ENCODE measurements at places on chromosomes 7 and 10.
A peak's percentile ranks its signal among the peaks of the same experiment; 100 is the strongest.

- no peak overlapping the region for H3K27ac ChIP-seq
- H3K4me1 ChIP-seq = peaks cover 9% of the 10 kb centered on the region
- no peak overlapping the region for H3K4me3 ChIP-seq
- DNase-seq = no peak
- H3K27me3 ChIP-seq = no peaks in the 10 kb centered on the region
Measured at GRCh38 chr7:105689067-105689819, 108.0 kb upstream of the EFCAB10 start.

DNA sequence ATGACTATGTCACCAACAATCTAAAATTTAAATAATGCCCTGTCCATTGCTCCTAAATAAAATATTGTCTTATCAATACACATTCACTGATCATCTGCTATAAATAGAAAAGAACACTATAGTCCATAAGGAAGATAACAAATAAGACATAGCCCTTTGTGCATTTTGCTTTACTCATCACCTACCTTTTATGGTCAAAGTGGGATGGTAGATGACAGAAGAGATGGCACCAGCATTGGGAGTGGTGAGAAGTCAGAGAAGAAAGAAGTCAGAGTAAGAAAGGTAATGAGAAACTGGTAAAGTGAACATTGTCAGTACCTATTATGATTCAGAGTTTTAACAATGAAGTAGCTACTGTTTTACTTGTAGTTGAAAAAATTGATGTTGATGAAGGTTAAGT is 31.1 kb downstream of the SEMA3E start:
- no peak for DNase-seq
- H3K4me1 ChIP-seq = no peaks in the 10 kb centered on the region
- H3K27me3 ChIP-seq = 0 out of 2 replicates have a peak, but pooled peaks cover 3% of the 10 kb centered on the region

DNA sequence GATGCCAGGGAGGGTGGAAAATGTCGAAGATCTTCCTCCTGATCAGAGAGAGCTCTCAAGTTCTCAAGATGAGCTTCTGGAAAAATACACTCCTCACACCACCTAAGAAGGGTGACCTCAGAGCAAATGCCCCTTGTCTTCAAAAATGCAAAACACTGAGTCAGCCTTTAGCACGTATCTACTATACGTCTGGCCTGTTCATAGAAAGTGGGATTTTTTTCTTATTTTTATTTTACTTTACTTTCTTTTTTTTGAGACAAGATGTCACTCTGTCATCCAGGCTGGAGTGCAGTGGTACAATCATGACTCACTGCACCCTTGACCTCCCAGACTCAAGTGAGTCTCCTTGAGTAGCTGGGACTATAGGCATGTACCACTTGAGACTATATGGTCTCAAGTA is 57.1 kb downstream of the AFAP1L2 start:
- DNase-seq = no peak
- no peak overlapping the region for H3K27ac ChIP-seq

- no peak for DNase-seq
- no peak overlapping the region for H3K4me3 ChIP-seq
- no peaks in the 10 kb centered on the region for H3K4me1 ChIP-seq
- no peak overlapping the region for H3K27ac ChIP-seq
Measured at GRCh38 chr10:100103581-100103980, 21.9 kb upstream of the CPN1 start.

GRCh38 chr7:18336626-18337025 is 158.9 kb upstream of the HDAC9 start:
- no peaks in the 10 kb centered on the region for H3K36me3 ChIP-seq
- no peak overlapping the region for H3K4me3 ChIP-seq
- no peaks in the 10 kb centered on the region for H3K27me3 ChIP-seq
- DNase-seq = no peak

DNA sequence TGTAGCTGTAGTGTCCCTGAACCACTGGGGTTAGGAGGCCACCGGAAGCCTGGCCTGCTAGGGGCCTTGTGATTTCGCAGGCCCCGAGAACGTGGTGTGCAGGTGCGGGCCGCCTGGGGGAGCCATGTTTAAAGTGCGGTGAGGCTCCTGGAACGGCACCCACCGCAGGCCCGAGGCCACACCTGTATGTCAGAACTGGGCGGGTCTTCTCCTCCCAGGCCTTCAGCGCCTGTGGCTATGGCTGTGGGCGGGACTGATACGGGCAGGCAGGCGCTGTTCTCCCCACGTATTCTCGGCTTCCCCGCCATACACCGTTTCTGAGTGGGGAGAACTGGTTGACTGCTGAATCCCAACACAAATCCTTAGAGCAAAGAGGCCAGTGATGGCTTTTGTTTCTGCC is 74.8 kb downstream of the DNAJB6 start:
- no peaks in the 10 kb centered on the region for H3K27me3 ChIP-seq
- H3K4me3 ChIP-seq = no peak overlapping the region
- peaks cover 40% of the 10 kb centered on the region for H3K4me1 ChIP-seq
- no peak for DNase-seq
- peak overlapping the region; percentile 26 for H3K27ac ChIP-seq

- H3K4me3 ChIP-seq = no peak overlapping the region
- H3K36me3 ChIP-seq = no peaks in the 10 kb centered on the region
- H3K4me1 ChIP-seq = no peaks in the 10 kb centered on the region
- H3K27ac ChIP-seq = no peak overlapping the region
- no peaks in the 10 kb centered on the region for H3K27me3 ChIP-seq
Measured at GRCh38 chr7:132933072-132933458, 148.8 kb downstream of the CHCHD3 start.

- no peak overlapping the region for H3K4me3 ChIP-seq
- no peaks in the 10 kb centered on the region for H3K27me3 ChIP-seq
- DNase-seq = no peak
- no peak overlapping the region for H3K27ac ChIP-seq
- no peaks in the 10 kb centered on the region for H3K36me3 ChIP-seq
Measured at GRCh38 chr10:69715156-69715898, 85.3 kb downstream of the FAM241B start.
